AG08396 (cell line): ENCODE measurements at places on chromosomes 7 and 10.

GRCh38 chr10:70139151-70139996 lies 6.7 kb upstream of the AIFM2 start:
- no peak for DNase-seq

DNA sequence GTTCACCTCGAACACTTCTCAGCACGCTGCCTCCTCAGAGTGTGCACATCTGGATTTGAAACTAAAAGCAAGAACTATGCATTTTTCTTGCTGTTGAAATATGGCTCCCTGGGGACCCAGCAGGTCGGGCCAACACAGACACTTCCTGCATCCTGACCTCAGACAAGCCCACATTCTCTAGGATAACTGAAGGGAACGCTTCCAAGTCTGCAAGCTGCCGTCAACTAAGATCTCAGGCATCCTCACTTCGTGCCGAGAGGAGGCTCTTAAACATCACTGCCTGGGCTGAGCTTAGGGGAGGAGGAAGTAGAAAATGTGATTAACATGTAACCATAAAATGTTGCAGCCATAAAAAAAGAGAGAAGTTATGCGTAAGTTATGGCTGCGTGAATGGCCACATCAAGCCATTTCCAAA lies 65.5 kb downstream of the PYROXD2 start:
- peak; percentile 95 for DNase-seq

GRCh38 chr7:44274623-44274975 lies 50.8 kb downstream of the CAMK2B start:
- no peak for DNase-seq

- no peak for DNase-seq
Observed at GRCh38 chr10:4174197-4174596, 389.2 kb upstream of the KLF6 start.

- peak; percentile 39 for DNase-seq
Observed at GRCh38 chr7:21542891-21543527, at the start of gene DNAH11. DNAH11 (plus strand) TSS chr7:21543039; CDS start chr7:21543246, 207 bp downstream.

GRCh38 chr7:55191161-55191925 lies 172.5 kb downstream of the EGFR start:
- DNase-seq, result no peak

DNA sequence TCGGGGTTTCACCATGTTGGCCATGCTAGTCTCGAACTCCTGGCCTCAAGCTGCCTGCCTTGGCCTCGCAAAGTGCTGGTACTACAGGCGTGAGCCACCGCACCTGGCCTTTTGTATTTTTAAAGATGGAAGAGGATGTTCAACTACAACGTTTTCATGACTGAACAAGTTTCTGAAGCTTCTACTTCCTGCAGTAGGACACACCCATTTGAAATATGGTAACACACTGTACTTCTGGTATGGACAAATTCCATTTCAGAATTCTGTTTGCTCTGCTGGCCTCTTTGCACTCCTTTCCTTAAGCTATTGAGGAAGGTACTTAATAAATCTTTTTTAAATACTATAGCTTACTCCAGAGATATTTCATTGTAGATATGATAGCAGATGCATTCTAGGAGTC lies 10.9 kb upstream of the CDK1 start:
- no peak for DNase-seq

GRCh38 chr7:123352973-123353372 lies 153.2 kb upstream of the SLC13A1 start:
- DNase-seq, result no peak

DNA sequence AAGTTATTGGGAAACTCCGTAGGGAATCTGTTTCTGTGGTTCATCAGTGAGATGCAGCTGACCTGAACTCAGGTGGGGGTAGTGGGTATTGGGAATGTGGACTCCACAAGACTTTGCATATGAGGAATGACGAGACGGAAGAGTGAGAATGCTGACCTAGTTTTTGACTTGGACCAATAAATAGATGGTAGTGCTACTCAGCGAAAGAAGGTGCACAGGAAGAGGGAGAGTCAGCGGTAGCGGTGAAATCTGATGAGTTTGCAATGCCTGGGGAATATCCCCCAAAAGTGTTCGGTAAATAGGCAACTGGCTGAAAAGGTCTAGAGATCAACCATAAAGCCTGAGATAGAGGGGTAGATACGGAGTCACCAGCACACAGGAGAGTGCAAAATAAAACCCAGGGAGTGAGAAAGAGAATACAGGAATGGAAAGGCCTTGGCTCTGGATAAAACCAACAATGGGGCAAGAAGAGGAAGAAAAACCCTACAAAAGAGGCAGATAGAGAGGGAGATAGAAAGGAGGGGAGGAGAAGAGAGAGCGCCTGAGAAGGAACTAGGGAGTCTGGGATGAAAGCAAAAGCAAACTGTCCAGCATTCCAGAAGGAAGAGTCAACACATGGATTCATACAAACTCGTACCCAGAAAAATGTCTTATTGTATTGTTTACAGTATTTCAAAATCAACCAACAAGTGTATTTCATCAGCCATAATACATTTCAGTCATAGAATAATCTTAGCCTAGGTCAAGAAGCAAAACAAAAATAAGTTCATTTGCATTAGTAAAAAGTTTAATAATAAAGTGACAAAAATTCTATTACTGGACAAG lies 5.4 kb downstream of the ARHGAP21 start:
- peak; percentile 72 for DNase-seq

DNA sequence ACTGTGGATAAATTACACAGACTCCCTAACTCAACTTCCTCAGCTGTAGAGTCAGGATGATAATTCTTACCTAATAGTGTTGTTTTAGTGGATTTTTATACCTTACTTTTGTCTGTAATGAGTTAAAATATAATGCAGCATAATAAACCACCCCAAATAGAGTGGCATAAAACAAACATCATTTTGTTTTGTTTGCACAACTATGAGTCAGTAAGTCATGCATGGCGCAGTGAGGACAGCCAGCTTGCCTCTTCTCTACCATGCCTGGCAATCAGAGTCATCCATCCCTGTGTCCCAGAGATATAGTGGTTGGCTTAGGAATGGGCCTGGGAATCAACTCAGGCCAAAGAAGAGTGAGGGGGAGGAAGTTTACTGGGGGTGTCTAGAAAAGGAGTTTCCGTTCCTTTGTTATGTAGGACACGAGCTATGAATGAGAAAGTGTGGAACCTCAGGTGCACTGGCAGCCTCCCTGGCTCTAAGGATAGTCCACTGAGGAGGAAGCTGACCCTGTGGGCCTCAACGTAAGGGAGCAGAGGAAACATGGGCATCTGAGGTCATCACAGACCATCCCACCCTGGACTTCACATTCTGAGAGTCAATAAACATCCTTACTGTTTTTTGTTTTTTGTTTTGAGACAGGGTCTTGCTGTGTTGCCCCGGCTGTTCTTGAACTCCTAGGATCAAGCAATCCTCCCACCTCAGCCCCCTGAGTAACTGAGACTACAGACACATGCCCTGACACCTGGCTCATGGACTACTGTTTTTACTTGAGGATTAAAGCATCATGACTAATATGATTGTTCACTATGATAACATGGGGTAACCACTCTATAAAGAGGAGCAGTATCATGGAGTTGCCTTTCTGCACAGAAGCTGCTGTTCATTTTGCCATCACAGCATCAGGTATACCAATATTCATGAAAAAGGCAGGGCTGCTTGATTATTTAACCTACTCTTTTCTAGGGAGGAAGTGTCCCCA lies 21.0 kb upstream of the GRB10 start:
- no peak for DNase-seq

DNA sequence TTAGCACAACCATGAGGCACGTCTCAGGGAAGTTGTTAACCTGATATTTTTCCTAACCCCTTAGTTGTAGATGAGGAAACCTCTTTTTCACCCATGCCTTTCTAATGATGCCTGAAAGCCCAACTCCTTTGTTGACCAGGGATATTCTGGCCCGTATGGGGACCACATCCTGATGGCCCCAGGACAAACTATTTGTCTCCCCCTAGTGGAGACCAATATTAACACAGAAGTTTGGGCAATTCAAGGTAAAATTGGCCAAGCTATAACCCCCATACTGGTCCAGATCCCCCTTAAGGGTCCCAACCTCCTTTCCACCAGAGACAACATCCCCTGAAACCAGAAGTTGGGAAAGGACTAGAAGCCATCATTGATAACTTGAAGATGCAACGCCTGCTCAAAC lies 893.3 kb downstream of the SORCS1 start:
- no peak for DNase-seq

GRCh38 chr7:23011222-23011924 lies 2.6 kb downstream of the HYCC1 start:
- DNase-seq, result no peak

- no peak for DNase-seq
Observed at GRCh38 chr7:29467193-29467926, 96.3 kb upstream of the PRR15 start.

DNA sequence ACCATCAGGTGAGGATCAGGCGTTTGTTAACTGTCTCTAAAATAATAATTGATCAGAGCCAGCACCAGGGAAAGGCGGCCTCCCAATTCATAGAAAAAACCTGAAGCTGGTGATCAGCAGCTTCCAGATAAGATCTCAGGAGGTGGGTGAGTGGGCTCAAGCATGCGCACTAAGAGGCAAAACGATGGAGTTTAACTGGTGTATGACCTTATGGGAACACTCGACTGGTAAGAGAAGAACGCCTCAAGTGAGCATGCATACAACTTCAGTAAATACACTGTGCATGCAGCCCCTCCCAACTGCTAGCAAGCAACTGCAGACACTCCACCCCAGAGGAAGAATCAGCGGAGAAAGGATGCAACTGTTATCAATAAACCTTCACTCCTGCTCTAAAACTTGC lies 18.1 kb downstream of the RAPGEF5 start:
- DNase-seq, result no peak

- peak; percentile 10 for DNase-seq
Observed at GRCh38 chr7:92020636-92021035, 80.0 kb downstream of the AKAP9 start.

GRCh38 chr7:112160771-112161150 lies 45.4 kb downstream of the DOCK4 start:
- DNase-seq, result no peak

DNA sequence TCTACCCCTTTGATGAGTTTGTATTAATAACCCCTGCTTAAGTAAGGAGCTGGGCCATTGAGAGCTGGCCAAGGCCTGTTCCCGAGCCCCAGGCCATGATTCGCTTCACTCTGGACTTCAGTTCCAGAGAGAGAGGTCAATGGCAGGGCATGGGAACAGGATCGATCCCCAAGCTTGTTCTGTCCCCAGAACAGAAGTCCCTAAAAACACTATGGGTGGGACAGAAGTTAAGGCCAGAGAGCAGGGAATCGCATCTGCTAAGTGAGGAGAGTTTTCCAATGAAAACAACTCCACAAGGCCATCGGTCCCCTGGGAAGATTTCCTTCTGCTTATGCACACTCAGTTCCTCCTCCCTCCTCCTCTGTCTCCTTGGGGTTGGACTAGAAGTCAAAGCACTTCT lies 159.6 kb downstream of the LSM5 start:
- no peak for DNase-seq

DNA sequence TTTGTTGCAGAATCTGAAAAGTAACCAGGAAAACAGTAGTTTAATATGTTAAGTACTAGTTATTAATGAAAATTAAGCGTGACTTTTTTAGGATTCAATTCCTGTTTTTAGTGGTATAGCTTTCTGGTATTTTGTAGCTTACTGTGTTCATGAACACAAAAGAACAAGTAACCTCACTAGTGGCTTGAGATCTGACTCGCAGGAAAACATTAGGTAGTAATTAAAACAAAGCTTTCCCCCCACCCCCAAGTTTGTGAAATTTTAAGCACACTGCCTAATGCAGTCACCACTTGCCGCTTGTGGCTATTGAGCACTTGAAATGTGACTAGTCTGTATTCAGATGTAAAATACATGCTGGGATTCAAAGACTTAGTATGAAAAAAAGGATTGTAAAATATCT lies 102.5 kb upstream of the RPA3 start:
- no peak for DNase-seq

- no peak for DNase-seq
Observed at GRCh38 chr7:29894256-29894655, 87.9 kb downstream of the WIPF3 start.

- peak; percentile 71 for DNase-seq
Observed at GRCh38 chr10:62610649-62611229, 193.8 kb upstream of the ADO start.

GRCh38 chr10:3008518-3009195 lies 58.7 kb upstream of the PFKP start:
- DNase-seq, result peak; percentile 21

DNA sequence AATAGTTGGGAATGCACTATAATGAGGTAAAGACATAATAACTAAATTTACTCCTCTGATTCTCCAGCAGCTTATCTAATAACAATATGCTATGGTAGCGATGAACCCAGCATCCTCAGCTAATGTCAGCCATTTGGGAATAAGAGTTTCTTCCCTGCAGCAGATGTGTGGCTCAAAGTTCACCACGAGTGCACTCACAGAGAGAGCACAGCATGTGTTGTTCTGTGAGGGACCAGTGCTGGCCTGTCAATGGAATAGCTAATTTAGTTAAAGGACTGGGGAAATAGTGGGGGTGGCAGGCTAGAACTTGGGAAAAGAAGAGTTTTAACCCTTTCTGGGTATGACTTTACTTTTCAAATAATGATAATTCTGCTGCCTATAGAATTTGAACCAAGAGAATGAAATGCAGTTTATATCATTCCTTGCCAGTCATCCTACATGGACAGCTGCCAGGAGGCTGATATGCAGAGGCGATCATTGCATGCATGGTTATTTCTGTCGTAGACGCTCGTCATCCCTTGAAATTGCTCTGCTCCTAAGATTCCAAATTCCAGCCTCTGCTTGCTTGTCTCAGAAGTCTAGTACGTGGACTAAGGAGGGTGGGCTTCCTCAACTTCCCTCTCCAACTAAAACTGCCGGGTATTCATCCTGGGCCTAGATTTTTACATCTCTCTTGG lies 355.6 kb downstream of the RNLS start:
- no peak for DNase-seq

- no peak for DNase-seq
Observed at GRCh38 chr7:139854803-139855497, 25.9 kb downstream of the TBXAS1 start.

- no peak for DNase-seq
Observed at GRCh38 chr10:14565199-14565598, 209.5 kb downstream of the FAM107B start.

DNA sequence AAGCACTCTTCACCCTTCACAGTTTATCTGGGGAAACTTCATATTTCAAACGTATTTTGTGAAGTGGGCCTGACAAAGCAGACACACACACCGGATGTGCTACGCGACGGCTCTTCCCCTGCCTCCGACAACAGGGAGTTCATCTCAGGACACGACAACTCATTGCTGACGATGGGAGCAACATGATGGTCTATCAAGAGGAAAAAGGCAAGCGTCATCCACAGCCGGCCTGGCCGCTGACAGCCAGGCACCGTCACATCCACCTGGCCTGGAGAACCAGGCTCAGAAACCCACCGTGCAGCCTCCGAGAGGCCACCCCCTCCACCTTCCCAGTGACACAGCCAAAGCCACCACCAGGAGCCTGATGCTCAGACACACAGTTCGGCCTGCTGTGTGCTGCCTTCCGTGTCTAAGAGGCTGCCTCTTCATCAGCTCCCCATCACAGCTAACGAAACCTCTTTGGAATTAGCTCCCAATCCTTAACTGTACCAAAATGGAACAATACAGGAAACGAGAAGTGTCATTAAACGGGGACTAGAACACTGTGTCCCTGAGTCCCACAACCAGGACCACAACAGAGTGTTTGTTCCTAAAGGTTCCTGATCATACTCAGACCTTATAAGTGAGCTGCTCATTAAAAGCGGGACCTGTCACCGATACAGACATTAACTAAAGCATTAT lies 76.7 kb downstream of the SFMBT2 start:
- DNase-seq, result no peak
